NCI-H82 (cell line): ENCODE measurements at places on chromosomes 12 and 14.
A peak's percentile ranks its signal among the peaks of the same experiment; 100 is the strongest.

GRCh38 chr14:61145903-61146481, 135.1 kb downstream of the TMEM30B start:
- peak; percentile 71 for DNase-seq

- no peak for DNase-seq
These were observed 7.4 kb downstream of the TMEM120B start for GRCh38 chr12:121719926-121720414.

DNA sequence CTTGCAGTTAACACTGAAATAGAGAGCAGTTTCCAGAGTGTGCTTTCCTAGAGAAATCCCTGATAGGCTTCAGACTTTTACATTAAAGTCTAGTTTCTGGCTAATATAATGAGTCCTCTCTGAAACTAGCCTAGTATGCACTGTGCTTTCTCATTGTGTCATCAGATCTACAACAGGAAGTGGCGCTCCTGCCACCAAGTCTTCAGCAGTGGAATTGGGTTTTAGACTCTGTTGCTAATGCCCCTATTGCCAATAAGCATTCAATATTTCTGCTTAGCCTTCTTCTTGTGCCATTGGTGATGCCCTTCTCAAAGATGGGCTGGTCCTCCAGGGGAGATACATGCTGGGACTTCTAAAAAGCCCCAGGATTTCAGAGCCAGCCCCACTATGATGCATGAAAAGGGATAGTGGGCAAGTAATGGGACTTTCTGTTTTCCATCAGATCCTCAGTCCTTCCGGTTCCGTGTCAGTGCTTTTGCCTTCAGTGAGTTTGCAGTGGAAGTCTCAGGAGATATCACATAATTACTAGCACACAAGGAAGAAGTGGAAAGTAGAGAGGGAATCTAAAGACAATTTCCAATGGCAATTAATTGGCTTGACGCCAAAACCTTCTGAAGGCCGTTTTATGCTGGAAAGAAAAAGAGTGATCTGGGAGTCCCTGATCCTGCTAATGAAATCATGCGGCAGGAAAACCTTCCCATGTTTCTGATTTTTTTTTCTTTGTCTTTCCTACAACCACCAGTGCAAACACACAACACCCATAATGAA, 50.0 kb downstream of the SSPN start:
- DNase-seq: no peak

DNA sequence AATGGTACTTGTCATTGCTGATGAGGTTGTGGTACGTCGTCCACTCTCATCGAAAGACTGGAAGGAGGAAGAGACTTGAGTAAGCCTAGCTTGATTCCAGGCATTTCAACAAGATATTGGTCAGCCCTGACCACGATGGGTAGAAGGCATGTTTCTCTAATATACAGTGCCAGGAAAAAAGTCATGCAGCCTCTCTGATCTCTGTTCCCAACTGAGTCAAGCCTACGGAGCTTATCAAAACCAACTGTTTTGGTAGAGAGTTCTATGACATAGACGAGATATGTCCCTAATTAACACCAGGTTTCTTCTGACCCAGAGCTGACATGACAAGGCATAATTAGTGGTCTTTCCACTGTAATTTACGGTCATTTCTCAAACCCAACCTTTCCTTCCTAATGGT, 58.5 kb downstream of the NIN start:
- DNase-seq: no peak

DNA sequence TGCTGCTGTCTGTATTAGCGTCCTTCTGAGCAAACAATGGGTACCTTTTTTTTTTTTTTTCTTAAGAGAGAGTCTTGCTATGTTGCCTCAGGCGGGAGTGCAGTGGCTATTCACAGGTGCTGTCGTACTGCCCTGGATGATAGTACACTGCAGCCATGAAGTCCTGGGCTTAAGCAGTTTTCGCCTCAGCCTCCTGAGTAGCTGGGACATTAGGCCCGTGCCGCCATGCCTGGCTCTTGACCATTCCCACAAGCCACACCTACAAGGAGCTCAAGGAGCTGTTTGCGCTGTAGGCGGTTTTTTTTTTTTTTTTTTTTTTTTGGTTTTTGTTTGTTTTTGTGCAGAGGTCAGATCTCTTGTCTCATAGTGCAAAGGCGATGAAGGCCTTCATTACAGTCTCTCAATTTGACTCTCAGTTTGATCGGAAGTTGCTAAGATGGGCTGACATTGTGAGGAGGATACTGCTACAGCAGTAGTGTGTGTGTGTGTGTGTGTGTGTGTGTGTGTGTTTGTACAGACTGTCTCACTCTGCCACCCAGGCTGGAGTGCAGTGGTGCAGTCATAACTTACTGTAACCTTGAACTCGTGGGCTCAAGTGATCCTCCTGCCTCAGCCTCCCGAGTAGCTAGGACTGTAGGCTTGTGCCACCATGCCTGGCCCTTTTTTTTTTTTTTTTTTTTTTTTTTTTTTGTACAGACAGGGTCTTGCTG, 34.2 kb downstream of the TRAF3 start:
- no peak for DNase-seq

DNA sequence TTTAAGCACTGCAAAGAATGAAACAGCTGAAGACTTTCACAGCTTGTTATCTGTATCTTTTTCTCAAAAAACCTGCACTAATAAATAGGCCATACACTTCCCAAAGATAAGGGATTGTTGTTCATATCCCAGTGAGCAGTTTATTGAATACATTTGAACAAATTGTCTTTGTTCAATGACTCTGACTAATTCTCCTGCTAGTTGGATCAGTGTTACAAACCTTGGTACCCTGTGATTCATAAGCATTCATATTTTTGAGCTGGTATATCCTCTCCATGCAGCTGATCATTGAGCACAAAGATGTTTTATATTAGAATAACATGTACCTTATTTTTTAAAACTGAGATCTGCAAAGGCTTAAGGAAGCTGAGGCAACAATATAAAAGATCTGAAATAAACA, 58.9 kb upstream of the FSCB start:
- no peak for DNase-seq

- DNase-seq: no peak
These were observed 55.6 kb downstream of the NT5DC3 start for GRCh38 chr12:103785243-103786031.

DNA sequence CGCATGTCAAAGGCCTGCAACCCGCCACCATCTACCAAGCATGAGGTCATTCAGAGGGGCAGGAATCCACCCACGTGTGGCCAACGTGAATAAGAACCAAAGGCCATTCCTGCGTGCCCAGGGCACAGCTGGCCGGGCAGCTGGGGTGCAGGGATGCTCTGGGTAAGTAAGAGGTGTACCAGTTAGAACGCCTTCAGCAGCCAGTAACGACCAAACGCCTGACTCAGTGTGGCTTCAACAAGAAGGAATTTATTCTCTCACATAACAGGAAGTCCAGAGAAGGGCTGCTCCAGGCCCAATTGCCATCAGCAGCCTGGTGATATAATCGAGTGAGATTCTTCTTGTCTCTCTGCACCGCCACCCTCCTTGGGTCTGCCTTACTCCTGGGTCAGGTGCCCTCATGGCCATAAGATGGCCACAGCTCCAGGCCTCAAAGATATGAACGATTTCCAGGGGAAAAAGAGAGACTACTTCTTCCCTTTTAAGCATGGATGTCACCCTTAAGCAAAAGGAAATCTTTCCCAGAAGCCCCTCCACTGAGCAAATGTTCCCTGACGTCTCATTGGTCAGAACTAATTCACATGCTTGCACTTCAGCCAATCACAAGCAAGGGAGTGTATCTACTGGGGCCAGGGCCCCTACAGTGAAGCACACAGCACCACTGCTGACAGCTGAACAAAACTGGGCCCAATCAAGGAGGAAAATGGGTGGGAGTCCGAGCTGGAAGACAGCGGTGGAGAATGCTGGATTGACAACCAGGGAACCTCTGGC, 7.3 kb downstream of the TTC7B start:
- no peak for DNase-seq
